ENCODE measurements at places on chromosomes 7 and 10.
A peak's percentile ranks its signal among the peaks of the same experiment; 100 is the strongest.

DNA sequence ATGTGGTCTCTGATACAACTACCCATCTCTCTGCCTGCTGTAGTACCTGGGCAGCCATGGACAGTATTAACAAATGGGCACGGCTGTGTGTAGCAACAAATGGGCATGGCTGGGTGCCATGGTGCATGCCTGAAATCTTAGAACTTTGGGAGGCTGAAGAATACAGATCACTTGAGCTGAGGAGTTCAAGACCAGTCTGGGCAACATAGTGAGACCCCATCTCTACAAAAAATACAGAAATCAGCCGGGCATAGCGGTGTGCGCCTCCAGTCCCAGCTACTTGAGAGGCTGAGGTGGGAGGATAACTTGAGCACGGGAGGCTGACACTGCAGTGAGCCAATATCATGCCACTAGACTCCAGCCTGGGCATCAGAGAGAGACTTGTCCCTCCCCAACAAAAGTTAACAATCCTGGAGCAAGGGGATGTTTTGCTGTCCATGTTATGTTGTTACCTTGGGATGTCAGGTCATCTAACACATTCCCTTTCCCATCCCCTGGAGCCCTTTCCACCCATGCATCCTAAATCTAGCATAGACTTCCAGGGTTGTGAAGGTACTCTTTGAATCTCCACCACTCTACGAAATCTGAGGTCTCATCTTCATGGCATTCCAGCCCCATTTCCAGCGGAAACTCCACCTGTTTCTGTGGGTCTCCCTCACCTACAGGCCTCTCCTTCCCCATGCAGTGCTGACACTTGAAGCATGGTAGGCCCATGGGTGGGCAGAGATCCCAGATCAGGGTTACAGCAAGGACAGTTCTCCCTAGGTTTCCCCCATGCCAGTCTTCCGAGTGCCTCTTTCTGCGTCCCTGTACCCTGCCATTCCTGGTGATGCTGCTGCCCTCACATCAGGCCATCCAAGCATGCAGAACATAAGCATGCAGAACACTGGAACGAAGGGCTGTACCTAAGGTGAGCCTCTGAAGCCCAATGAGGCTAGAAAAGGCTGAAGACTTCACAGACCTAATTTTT is 13.1 kb downstream of the FXYD4 start:
- DNase-seq: no peak

DNA sequence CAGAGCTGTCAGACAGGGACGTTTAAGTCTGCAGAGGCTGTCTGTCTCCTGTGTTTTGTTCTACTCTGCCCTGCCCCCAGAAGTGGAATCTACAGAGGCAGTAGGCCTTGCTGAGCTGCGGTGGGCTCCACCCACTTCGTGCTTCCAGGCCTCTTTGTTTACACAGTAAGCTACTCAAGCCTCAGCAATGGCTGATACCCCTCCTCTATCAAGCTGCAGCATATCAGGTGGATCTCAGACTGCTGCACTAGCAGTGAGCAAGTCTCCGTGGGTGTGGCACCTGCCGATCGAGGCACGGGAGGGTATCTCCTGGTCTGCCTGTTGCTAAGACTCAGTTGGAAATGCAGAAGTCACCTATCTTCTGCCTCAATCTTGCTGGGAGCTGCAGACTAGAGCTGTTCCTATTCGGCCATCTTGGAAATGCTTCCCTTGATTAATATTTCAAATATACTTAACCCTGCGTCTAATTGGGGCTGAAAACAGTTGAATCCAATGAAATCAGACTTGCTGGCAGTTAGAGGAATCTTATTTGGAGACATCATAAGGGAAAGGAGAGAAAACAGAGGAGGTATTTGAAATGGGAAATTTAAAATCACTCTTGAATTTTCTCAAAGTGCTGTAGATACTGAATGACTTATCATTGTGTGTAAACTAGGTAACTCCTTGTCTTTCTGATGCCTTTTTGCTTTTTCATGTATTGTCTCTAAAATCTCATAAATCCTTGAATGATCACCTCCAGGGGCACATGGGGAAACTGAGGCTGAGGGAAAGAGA is 13.8 kb upstream of the CYP3A5 start:
- no peak for DNase-seq

DNA sequence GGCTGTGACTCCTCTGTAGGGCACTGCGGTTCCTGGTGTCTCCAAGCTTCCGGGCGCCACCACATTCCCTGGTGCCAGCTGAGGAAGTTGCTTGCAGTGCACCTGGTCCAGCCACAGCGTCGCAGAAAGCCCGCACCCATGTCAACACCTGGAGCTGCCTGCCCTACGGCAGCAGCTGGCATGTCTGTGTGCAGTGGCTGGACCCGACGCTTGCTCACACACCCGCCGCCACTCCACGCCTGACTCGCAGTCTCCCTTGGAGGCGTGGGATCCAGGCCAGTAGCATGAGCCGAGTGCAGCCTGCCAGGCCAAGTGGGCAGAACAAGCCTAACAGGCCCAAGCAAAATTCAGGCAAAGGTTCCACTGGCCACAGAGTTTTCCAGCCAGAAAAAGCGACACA is 118.1 kb upstream of the PHF14 start:
- no peak for DNase-seq

DNA sequence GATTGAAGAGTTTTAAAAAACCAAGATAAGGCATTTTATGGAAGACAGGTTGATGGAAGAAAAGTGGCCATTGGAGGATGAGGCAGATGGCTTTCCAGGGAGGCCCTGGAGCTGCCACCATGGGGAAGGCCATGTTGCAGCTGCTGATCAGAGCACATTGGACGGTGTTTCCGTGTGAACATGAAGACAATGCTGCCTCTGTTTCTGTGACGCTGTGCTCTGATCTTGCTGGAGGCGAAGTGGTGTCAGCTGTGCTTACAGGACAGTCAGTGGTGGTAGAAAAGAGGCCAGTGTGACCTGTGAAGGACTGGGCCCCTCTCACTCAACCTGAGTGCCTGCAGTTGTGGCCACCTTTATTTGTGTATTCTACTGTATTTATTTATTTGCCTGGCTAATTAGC is 132.9 kb downstream of the FAM204A start:
- no peak for DNase-seq

GRCh38 chr7:40899636-40900507 is 765.1 kb downstream of the SUGCT start:
- no peak for DNase-seq

- no peak for DNase-seq
Measured at GRCh38 chr7:22872096-22872807, 49.6 kb upstream of the TOMM7 start.

DNA sequence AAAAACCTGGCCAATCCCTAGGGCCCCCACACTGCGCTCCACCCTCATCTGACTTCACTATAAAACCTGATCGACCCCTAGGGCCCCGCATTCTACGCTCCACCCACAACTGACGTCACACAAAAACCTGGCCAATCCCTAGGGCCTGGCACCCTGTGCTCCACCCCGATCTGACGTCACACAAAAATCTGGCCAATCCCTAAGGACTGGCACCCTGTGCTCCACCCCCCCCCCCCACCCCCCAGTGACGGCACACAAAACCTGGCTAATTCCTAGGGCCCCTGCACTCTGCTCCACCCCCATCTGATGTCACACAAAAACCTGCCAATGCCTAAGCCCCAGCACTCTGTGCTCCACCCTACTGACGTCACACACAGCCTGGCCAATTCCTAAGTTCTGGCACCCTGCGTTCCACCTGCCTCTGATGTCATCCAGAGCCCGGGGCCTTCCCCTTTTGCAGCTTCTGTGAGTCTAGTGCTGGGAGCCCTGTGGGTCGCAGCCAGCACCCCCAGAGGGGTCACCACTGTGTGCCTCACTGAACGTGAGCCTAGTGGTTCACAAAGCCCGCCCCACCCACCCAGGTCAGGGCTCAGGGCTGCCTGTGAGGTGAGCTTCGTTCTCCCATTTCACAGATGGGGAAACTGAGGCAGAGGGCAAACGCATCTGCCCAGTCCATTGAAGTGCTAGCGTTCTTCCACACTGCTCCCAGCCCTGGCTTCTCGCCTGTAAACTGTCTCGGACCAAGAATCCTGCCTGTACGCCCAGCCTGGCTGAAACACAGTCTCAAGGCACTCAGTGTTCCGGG is 40.6 kb downstream of the MICALL2 start:
- no peak for DNase-seq

GRCh38 chr10:119253433-119254174 is 46.2 kb downstream of the GRK5 start:
- DNase-seq: peak; percentile 76

DNA sequence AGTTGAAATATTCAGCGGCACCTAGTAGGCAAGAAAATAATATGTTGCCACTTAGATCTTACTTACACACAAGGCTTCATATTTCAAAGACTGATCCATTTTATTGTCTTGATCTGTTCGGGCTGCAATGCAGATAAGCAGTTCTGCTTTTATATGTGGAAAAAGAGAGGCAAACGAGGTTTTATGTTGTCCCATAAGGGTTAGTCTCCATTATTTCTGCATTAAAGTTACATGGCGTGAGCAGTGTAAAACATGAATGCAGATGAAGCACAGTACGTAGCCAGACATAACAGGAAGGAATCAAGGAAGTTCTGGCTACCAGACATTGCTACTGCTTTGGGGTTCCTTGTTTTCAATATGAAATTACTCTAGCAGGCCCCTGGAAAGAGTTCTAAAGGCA is 224.8 kb downstream of the BBS9 start:
- no peak for DNase-seq

Measured in kidney glomerular epithelial cell (primary cell).